Activated effector memory CD4-positive, alpha-beta T cell treated with Interleukin-2 at 50 U/mL for 16 hours (primary cell): ENCODE measurements at places on chromosomes 5 and 9.

GRCh38 chr9:126166291-126166690 lies 160.3 kb upstream of the MVB12B start:
- no peak for DNase-seq

- DNase-seq, result no peak
These were observed 5.5 kb upstream of the SHB start for GRCh38 chr9:38074441-38074961.

DNA sequence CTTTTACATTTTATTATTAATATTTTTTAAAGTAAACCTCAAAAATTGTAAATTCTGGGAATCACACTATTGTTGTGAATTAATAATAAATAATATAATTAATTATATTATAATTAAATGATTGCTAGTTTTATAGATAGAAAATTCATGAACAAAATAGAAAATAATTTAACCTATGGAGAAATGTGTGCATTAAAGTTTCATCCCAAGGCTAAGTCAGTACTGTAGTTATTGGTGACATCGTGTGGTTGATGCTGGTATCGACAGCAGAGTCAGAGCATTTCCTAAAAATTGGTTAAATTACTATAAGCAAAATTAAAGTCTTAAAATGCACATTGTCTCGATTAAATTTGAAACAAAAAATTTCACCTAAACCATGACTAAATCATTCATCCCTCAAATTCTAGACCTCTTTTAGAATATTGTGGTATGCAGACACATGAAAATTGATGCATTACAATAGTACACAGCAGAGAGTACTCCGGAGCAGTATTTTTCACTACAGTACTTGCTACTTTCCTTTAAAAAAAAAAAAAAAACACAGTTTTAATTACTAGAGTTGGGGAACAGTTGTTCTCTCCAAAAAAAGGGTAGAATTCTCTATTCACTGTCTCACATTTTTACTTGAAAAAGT lies 73.9 kb downstream of the RORB start:
- DNase-seq, result no peak

DNA sequence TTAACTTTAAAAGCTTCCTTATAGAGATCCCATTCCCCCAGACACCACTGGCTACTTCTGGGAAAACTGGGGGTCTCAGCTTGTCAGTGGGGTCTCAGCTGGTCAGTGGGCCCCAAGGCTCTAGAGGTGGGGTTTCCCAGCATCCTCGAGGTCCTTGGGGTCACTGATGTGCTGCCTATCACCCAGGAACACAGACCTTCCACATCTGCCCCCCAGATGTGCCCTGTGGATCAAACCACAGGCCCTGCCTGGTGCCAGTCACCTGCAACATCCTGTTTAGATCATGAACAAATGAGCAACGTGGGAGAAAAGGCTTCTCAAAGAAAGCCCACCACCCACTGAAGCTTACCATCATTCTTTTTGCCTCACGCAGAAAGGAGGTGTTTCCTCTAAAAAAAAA lies 165.6 kb upstream of the FSTL4 start:
- DNase-seq, result no peak

DNA sequence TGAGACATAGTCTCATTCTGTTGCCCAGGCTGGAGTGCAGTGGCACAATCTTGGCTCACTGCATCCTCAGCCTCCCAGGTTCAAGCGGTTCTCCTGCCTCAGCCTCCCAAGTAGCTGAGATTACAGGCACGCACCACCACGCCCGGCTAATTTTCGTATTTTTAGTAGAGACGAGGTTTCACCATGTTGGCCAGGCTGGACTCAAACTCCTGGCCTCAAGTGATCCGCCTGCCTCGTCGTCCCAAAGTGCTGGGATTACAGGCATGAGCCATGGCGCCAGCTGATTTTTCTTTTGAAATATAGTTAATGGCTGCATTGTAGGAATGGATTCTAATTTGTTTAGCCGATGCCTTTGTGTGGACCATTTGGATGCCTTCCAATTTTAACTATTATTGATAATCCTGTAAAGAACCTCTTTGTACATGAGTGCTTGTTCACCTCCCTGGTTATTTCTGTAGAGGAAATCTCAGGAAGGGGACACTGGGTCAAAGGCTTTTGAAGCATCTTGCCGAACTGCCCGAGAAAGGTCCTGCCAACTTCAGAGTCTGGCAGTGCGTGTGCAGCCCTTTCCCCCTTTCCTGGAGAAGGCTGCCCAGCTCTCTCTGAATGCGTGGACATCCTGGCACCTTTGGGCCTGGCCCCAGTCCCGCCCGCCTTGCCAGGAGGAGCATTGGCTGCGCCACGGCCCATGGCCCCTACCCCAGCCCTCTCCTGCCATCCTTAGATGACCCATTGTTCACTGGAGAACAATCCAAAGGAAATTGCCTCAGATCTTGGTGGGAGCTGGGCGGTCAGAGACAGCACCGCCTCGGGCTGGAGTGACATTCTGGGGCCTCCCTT lies 8.9 kb upstream of the NUP214 start:
- DNase-seq, result no peak

DNA sequence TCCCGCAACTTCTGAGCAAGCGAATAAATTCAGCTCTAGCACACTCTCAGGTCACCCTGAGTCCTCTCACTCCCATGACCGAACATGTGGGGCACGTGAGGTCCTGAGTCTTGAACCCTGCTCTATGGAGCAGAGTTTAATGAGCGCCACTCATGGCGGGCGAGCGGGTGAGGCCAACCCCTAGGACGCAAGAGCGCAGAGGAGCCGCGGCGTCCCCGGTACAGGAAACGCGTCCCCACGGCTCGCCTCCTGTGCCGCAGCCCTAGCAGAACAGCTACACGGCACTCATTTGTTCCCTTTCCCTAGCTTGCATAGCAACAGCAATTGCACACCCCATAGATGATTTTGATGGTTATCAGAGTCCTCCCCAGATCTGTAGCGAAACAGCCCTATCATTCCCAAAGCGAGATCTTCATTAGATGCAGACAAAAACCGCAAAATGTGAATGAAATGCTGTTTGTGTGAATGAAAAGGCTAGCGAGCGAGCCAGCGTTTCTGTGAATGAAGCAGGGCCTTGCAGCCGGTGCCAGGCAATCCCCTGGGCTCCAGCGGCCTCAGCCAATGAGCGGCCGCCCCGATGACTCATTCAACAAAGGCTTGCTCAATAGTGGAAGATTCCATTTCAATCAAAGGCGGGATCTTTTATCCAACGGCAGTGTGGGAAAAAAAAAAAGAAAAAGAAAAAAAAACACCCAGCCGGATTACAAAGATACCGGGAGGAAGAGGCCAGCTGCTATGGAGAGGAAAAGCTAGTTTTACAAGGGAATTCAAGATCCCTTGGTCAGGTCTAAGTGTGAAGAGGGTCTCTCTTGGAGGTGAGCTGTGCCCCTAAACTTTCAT lies 1.5 kb upstream of the SHC3 start:
- DNase-seq, result no peak

DNA sequence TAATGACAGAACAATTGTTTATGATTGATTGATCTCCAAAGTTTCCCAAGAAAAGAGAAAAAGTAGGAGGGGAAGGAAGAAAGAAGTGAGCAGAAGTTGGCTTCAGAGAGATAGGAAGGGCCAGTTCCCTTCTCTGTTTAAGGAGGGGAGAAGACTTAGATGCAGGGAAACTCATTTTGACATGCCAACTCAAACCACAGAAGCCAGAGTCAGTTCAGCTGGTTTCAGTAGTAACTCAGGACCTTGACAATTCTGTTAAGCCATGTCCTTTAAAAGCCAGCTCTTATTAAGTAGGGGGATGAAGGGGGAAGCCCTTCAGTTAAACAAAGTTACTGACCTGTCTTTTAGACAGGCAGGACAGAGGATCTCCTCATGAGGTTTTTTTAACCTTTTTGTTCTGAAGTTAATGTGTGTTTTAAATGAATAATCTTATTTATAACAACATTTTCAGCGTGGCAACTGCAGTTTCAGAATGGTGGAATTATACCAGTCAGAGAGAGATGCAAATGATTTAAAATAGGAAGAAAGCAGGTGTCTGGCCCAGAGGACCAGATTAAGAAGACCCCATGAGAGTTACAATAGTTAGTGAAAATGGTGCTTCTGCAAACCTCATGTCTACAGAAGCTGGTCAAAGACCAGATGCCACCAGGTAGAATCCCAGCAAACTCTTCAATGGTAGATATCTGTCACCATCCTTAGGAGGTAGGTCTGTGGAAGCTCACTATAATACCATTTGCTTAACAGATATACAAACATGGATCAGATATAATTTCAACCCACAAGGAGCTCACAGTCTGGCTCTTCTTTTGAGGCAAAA lies 29.3 kb upstream of the ABL1 start:
- no peak for DNase-seq

GRCh38 chr5:142385194-142385593 lies 60.4 kb upstream of the SPRY4 start:
- DNase-seq, result no peak

DNA sequence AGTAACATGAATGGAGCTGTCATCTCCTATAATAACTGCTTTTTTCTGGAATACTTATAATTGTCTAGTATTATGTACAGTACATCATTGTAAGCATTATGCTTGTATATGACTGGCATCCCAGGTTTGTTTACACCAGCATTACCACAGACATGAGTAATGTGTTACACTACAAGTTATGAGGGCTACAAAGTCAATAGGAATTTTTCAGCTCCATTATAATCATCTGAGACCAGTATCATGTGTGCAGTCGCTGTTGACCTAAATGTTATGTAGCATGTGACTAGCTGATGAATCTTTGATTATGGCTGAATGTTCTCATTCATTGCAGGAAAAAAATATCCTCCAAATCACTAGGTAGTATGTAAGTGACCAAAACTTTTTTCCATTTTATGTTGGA lies 2.2 kb downstream of the ZCCHC9 start:
- no peak for DNase-seq

GRCh38 chr5:122404653-122405362 lies 92.8 kb downstream of the SNCAIP start:
- no peak for DNase-seq

- DNase-seq, result no peak
These were observed 92.7 kb downstream of the DAB2IP start for GRCh38 chr9:121744002-121744686.

- no peak for DNase-seq
These were observed 16.4 kb upstream of the RUFY1 start for GRCh38 chr5:179533907-179534306.

GRCh38 chr9:81125446-81126092 lies 563.8 kb downstream of the TLE1 start:
- no peak for DNase-seq

GRCh38 chr5:78537821-78538220 lies 110.8 kb downstream of the LHFPL2 start:
- DNase-seq, result no peak
